ENCODE measurements at places on chromosomes 3 and 15.

GRCh38 chr15:92531406-92531805 lies 124.2 kb downstream of the FAM174B start:
- DNase-seq = no peak

GRCh38 chr15:100230784-100231183 lies 111.0 kb downstream of the ADAMTS17 start:
- DNase-seq = no peak

GRCh38 chr3:111238885-111239284 lies 167.3 kb downstream of the NECTIN3 start:
- no peak for DNase-seq

DNA sequence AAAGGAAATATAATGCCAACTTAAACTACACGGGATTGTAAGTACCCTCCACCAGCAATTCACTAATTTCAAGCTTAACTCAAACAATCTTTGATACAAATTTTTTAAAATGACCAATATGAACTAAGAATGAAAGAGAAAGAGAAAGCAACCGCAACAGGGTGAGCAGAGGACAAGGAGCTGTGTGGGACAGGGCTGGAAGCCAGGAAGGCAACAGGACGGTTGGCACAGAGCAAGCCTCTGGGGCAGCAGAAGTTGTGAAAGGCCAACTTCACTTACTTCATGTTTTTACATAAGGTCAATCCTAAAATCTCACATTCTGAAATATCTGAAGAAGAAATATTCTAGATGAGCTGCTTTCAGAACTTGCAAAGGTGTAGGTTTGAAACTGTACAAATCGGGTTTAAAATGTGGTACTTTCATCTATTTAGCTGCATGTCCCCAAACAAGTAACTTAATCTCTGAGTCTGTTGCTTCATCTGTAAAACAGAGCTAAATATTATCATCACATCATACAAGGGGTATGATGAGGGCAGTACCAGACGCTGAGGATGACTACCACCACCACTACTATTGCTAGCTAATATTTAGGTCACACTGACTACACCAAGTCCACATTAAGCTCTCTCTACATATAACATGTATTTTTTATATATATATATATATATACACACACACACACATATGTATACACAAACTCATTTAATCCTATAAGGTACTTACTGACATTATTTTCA lies 101.7 kb downstream of the IGSF11 start:
- DNase-seq = no peak
